ENCODE measurements at places on chromosomes 6 and 20. TPM values are rescaled to one million over a fixed set of nuclear protein-coding genes. Genes with fewer than 3 reads are reported as not detected.

The ZNF341 gene
- 4.1 TPM for total RNA-seq

The WFDC10B gene
- total RNA-seq: not detected

The GLP1R gene
- total RNA-seq: not detected

The ANKEF1 gene
- 2.8 TPM for total RNA-seq

The BPIFA1 gene
- total RNA-seq: not detected

The E2F3 gene
- 6.6 TPM for total RNA-seq

The CDH4 gene
- 44.4 TPM for total RNA-seq

The LTA gene
- total RNA-seq: not detected

The TNNC2 gene
- total RNA-seq: not detected

The PPIL6 gene
- total RNA-seq: 24.1 TPM

The GATA5 gene
- total RNA-seq: not detected

The IL17F gene
- not detected for total RNA-seq

The SNAP25 gene
- 100 TPM for total RNA-seq

The ANKRD6 gene
- total RNA-seq: 66.7 TPM

The CABLES2 gene
- total RNA-seq: 7.2 TPM

The RFX6 gene
- not detected for total RNA-seq

The TBXT gene
- total RNA-seq: not detected

The GDAP1L1 gene
- 121 TPM for total RNA-seq

The KCNQ2 gene
- 250 TPM for total RNA-seq

The GNAS-AS1 gene
- total RNA-seq: 2.5 TPM

The FOXQ1 gene
- 1.9 TPM for total RNA-seq

Data from parietal lobe (tissue), 2 donors.